ENCODE measurements at places on chromosomes 6 and 20. TPM values are rescaled to one million over a fixed set of nuclear protein-coding genes. Genes with fewer than 3 reads are reported as not detected.

The SLC2A10 gene
- total RNA-seq: not detected

The TXLNB gene
- total RNA-seq: not detected

The TAF4 gene
- total RNA-seq: 16.7 TPM

The HEY2 gene
- not detected for total RNA-seq

The SMOC2 gene
- not detected for total RNA-seq

The RPN2 gene
- total RNA-seq: 255 TPM

The GGTLC1 gene
- total RNA-seq: not detected

The CYP24A1 gene
- 430 TPM for total RNA-seq

The LGSN gene
- 3.8 TPM for total RNA-seq

The JAG1 gene
- 54.7 TPM for total RNA-seq

The EGFL8 gene
- 2.2 TPM for total RNA-seq

The PTGIS gene
- not detected for total RNA-seq

The UBR2 gene
- total RNA-seq: 7.5 TPM

The SLC26A8 gene
- not detected for total RNA-seq

The ZSCAN31 gene
- total RNA-seq: 3.2 TPM

All from A549 treated with RU486 at 1 μM for 4 hours (cell line).